Activated CD4-positive, alpha-beta T cell treated with anti-CD3 and anti-CD28 coated beads for 36 hours (primary cell): ENCODE measurements at places on chromosomes 4 and X. TPM values are rescaled to one million over a fixed set of nuclear protein-coding genes. Genes with fewer than 3 reads are reported as not detected.

Gene OPN1MW2
- not detected for total RNA-seq

Gene GYPB
- total RNA-seq: not detected

Gene ETNPPL
- total RNA-seq: not detected

Gene KLHL34
- total RNA-seq: 0.60 TPM

- DNase-seq: no peak
Observed at GRCh38 chrX:23888887-23889501, 18.7 kb downstream of the APOO start.

Gene NUP54
- total RNA-seq: 67.3 TPM

DNA sequence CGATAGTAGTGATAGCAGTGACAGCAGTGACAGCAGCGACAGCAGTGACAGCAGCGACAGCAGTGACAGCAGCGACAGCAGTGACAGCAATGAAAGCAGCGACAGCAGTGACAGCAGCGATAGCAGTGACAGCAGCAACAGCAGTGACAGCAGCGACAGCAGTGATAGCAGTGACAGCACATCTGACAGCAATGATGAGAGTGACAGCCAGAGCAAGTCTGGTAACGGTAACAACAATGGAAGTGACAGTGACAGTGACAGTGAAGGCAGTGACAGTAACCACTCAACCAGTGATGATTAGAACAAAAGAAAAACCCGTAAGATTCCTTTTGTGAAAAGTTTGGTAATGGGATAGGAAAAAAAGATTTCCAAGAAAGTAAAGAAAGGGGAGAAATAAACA lies 7.9 kb downstream of the DSPP start:
- DNase-seq: no peak

DNA sequence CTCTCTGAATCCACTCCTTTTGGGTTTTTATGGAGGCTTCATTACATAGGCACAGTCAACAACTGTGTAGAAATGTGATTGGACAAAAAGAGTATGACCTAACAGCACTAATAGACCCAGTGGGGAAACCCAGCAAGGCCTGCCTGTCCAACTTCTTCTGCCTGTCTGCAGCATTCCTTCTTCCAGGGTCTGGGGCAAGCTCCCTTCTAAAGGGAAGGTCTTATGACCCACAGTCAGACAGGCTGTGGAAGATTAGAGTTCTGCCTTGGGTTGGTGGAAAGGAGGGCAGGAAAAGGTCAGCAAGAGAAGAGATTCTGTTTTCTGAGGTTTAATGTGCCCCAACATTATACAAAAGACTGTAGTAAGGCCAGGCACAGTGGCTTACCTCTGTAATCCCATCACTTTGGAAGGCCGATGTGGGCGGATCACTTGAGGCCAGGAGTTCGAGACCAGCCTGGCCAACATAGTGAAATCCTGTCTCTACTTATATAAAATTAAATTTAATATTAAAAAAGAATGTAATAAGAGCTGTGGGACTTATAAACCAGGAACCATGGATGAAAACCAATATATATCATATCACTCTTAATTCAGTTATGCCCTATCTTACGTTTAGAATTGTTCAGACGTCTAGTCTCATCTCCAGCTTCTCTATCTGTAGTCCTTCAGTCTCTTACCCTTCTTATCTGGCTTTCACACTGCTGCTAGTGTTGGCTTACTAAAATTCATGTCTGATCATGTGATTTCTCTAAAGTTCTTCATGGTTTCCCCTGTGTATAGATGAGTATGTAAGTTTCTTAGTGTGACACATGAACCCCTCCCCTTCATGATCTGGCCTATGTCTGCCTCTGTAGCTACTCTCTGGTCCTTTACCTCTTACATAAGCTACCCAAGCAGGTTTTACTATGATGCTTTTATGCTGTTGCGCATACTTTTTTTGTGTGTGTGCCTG lies 6.2 kb downstream of the CLCN3 start:
- DNase-seq: peak; percentile 37

Gene GPR119
- total RNA-seq: not detected

DNA sequence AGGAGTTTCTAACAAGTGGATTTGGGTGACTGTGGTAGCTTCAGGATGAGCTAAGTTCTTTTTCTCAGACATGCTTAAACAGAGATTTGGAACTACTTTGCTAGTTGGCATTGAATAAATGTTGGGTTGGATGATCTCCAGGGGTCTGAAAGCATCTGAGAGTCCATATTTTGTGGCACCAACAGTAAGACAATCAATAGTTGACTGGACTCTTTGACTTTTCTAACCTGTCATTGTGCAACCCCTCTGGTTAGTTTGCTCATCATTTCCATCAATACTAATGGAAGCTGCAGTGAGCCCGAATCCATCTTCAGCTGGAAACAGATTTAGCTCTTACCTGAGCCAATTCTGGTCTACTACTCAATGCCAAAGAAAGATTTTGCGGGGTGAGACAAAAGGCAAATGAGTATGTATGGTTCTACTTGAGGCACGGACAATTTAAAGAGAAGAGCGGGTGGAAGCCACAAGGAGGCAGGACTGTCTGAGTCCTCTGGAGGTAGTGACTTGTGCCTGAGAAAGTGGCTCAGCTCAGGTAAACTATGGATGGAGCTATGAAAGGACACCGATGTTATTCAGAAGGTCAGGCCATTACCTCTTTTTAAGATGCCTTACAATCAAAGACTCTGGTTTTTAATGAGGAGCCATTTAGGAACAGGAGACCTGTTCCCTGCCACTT lies 118.7 kb downstream of the MID1IP1 start:
- DNase-seq: no peak

GRCh38 chr4:100299046-100299840 lies 109.0 kb upstream of the DDIT4L start:
- DNase-seq: no peak

GRCh38 chr4:110815950-110816349 lies 193.1 kb upstream of the PITX2 start:
- no peak for DNase-seq

Gene AWAT2
- not detected for total RNA-seq

DNA sequence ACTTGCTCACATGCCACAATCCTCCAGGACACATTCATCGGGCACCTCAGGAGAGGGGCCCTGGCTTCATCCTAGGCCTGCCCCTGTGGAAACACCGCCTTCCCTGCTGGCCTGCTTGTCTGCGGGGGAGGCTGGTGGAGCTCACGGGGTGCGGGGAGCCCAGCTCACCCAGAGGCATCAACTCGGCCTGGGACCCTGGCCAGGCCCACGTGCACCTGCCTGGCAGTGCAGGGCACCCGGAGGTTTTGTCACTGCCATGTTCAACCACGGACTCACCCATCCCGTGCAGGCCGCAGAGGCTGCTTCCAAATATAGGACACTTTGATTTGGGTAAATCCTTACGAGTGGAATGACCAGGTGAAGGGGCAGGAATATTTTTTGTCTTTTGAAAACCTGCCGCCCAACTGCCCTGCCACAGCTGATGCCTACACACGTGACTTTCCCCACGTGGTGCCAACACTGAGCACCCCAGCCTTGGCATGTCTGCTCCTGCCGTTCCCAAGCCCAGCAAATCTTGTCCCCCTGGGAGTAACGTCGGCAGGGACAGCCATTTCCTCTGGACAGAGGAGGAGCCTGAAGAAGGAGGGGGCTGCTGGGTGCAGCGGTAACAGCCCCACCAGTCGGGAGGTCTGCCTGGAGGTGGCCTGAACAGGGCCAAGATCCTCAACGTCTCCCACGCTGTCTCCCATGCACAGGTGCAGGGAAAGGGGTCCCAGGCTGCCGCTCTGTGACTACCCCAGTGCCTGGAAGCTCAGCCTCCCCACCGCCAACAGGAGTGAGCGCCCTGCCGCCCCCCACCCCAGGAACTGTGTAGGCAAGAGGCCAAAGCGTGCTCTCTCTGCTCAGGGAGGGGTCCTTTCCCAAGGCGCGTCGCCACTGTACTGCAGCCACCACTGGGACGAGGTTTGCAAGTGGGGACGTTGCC lies 8.5 kb downstream of the MXD4 start:
- DNase-seq: no peak

DNA sequence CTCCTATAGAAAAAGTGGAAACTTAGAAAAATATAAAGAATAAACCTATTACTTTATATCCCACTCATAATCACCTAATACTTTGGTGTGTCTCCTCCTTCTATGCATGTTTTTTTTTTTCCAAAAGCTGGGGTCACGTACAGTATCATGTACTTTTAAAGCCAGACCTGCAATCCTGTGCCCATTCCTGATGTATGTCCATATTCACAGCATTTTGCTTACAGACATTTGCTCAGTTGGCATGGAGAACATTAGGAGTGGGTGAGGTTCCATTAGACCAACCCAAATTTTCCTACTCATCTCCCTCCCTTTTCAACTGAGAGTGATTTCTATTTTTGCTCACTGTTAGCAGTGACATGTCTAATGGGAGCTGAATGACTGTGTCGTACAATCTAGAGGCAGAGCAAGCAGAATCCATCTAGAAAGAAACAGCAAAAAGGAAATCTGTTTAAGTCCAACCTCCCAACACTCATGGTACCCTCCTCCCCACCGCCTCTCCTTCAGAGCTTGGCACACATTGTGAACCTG lies 195.6 kb upstream of the KLF3 start:
- DNase-seq: no peak

DNA sequence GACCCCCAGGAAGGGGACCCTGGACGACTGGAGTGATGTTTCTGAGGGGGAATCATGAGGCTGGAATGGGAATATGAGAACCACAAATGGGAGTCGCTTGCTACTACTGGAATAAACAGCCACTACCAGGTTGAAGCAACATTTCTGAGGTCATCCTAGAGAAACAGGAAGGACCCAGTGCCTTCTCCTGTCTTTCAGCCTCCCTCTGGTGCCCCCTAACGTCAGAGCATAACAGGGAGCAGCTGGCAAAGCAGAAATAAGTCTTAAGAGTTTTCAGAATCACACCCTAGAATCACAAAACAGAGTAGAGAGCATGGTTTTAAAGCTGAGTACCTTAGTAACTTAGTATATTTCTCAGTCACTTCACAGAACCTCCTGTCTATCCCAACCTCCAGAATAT lies 347.8 kb upstream of the PITX2 start:
- DNase-seq: peak; percentile 35

DNA sequence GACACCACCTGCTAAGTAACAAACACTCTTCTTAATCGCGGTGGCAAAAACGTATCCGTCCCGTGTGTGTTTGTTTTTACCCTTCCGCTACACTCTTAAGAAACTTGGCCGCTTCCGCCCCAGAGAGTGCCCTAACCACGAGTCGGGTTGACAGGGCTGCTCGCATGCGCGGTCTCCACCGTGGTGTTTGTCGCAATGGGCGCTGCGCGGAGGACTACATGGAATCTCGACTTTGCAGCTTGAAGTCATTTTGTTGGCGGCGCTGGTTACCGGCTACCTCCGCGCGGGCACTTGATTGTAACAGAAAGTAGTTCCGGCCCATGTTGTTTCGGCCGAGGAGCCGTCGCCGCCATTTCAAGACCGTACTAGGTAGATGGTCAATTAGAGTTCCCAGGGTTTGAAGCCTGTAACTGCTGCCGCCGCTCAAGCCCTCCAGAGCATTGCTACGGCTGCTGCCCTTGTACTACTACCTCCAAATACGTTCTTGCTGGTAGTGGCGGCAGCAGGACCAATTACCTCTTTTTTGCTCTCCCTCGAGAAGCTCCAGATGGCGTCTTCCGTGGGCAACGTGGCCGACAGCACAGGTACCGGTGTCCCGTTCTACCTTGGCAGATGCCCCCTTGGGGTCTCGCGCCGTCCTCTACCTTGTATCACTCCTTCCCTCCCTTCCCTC lies at the start of gene OGT:
OGT (plus strand) TSS at position 352 of the 673 bp plus-strand sequence; CDS start at position 548, 196 bp downstream.
- DNase-seq: peak; percentile 96

DNA sequence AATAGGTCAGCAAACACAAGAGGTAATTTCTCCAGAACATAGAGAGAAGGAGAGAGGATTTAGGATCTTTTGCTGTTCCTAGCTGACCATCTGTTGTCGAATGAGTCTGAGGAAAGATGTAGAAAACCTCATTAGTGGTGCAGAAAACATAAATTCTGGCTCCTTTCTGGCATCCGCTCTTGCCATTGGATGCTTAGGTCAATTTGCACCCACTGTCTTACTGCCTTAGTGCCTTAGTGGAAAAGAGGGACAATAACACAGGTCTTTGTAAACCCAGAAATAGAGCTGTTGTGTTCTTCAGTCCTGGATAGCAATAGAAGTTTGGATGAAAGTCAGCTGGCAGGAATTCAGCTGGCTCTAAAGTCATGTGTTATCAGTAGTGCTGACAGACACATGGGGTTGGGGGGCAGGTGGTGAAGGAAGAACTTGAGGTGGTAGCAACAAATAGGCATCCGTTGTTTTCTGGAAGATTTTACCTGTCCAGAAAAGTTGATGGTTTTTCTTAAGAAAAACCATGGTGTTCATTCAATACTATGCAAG lies 78.2 kb downstream of the GLRA2 start:
- DNase-seq: no peak

Gene ATP11C
- 21.6 TPM for total RNA-seq

- DNase-seq: peak; percentile 62
Observed at GRCh38 chr4:148444296-148445070, 2.3 kb upstream of the NR3C2 start.

GRCh38 chr4:123096038-123096437 lies 173.6 kb upstream of the NUDT6 start:
- no peak for DNase-seq

DNA sequence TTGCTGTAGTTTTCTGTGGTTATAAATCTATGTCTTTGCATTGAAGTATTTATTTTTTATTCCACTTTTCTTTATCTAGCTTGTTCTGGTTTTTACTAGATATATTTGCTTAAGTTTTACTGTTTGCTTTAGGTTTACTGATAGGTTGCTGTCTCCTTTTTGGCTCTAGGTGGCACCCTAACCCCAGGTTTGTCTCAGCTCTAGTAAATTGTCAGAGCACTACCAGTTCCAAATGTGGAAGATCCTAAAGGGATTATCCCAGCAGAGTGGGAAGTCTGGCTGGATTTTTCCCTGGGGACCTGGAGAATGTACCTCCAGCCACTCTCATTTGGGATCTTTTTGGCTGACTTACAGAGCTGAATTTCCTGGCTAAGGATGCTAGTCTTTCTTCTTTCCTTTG lies 106.1 kb downstream of the PBDC1 start:
- peak; percentile 49 for DNase-seq

Gene ADAM29
- total RNA-seq: not detected

DNA sequence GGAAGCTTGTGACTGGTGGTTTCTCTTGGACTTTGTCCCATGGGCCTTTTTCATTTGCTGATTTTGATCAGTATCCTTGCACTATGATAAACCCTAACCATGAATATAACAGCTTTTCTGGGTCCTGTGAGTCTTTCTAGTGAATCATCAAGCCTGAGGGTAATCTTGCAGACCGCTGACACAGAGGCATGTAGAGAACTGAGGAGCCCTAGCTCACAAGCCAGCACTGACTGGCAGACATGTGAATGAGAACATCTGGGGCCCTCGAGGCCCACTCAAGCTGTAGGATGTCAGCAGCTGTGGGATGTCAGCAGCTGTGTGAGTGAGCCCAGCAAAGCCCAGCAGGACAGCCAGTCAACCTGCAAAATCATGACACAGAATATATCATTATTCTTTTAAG lies 36.7 kb downstream of the HMGB3 start:
- no peak for DNase-seq
